ENCODE measurements at places on chromosomes 13 and 19.

- DNase-seq: peak; percentile 45
Measured at GRCh38 chr19:49570138-49570856, 10.1 kb downstream of the NOSIP start.

- DNase-seq: no peak
Measured at GRCh38 chr13:99652141-99652540, 150.9 kb downstream of the TM9SF2 start.

- no peak for DNase-seq
Measured at GRCh38 chr13:101026736-101027398, 352.3 kb upstream of the TMTC4 start.

DNA sequence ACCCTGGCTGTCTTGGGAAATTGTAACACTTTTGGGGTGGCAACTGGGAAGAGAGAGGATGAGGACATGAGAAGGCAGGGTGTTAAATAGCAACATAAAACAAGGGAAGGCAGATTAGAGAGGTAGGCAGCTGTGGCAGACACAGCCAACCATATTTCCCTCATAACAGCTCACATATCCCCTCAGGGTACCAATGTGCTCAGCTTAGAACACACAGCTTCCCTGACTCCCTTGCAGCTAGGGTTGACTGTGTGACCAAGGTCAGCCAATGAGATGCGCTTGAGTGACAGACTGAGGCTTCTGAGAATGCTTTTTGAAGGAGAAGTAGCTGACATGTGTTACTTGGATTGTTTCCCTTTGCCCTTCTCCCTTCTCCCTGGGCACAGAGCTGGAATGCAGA, 28.8 kb upstream of the SPATA13 start:
- no peak for DNase-seq

DNA sequence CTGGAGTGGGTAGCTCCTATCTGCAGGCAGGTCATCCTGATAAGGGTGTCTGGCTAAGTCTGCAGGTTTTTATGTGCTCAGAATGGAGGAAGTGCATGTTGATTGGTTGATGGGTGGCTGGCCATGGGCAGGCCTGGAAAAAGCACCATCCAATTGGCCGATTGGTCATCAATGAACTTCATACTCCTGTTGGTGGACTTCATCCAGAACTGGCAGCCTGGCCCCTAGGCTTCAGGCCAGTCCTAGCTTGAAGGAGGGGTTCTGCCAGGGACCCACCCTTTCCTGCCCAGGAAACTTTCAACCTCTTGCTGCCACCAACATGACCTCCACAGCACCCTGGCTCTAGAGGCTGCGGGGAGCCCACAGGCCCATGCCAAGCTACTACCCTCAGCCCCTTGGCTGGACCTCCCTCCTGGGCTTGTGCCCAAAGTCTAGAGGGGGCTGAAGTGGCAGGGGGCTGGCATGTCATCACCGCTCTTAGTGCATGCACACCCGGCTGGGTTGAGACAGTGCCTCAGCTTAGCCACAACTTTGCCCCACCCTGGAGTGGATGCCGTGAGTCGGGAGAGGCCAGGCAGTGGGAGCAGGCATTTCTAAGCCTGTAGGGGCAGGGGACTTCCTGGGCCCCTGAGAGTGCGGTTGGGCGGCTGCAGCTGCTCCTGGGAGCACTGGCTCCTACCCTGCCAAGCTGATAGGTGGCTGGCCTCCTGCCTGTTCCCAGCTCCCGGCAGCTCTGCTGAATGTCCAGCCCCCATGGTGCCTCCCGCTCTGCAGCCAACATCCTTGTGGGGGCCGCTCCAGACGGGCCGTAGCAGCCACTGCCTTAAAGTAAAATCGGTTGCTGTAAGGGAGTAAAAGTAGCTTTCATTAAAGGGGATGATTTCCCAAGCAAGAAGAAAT, 13.2 kb downstream of the DNAJC15 start:
- no peak for DNase-seq

DNA sequence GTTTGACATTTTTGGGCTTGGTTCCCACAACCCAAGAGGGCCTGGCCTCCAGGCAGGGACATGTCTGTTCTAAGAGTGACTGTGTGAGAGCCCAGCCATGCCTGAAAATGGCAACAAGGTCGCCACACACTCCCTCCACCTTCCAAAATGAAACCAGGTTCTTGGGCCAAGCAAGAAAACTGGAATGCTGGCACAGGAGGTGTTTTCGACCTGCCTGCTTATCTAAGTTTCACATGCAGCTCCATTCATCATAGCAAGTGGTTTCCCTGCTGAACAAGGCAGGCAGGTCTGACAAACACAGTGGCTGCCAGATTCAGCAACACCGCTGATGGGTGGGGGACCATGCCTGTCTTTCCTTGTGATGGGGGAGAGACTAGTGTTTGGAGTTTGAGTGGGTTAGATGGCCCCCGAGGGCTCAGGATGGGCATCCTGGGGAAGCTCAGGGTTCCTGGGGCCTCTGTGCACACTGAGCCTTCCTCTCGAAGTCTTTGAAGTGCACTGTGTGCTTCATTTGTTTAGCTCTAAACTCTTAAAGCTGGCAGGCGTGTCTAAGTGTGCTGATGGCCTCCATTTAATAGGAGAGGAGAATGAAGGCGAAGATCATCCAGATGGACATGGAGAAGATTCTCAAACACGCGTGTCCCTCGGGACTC, 17.9 kb upstream of the GAS6 start:
- DNase-seq: no peak

DNA sequence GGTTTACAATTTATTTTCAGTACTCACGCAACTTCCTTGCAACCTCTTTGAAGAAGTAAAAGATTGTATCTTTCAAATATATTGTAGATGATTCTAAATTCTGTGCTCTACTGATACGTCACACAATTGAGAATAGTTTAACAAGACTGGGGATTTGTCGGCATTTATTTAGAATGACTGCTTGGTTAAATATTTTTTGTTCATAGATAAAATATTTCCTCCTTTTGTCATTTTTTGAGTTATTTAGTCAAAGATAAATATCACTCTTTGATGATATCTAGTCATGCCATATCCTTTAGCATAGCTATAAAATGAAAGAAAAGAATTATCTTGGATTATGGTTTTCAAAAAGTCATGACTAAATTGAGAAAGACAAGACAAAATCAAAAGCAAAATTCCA, 2747.8 kb downstream of the PCDH9 start:
- no peak for DNase-seq

DNA sequence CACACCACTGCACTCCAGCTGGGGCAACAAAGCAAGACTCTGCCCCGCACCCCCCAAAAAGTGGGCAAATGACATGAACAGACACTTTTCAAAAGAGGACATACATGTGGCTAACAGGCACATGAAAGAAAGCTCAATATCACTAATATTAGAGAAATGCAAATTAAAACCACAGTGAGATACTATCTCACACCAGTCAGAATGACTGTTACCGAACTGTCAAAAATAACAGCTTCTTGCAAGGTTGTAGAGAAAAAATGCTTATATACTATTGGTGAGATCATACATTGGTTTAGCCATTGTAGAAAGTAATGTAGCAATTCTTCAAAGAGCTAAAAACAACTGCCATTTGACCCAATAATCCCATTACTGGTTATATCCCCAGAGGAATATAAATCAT, 99.5 kb upstream of the SPATA13 start:
- DNase-seq: no peak

GRCh38 chr19:40091205-40092129, 724 bp upstream of the ZNF780A start:
- DNase-seq: no peak

- DNase-seq: peak; percentile 81
Measured at GRCh38 chr13:111474136-111475002, 153.9 kb downstream of the TEX29 start.

- DNase-seq: no peak
Measured at GRCh38 chr13:31972453-31972852, 59.1 kb upstream of the FRY start.

GRCh38 chr19:9295411-9295849, 14.2 kb downstream of the ZNF699 start:
- DNase-seq: no peak

GRCh38 chr13:77779552-77780272, 82.2 kb downstream of the SLAIN1 start:
- DNase-seq: peak; percentile 64

- no peak for DNase-seq
Measured at GRCh38 chr13:44732503-44733098, 156.5 kb upstream of the TSC22D1 start.

GRCh38 chr13:42380420-42381164, 108.6 kb downstream of the AKAP11 start:
- DNase-seq: no peak

GRCh38 chr19:50702871-50703829, 16.5 kb downstream of the SHANK1 start:
- no peak for DNase-seq

- no peak for DNase-seq
Measured at GRCh38 chr19:55308281-55308680, 16.9 kb downstream of the TMEM150B start.

- no peak for DNase-seq
Measured at GRCh38 chr13:108919036-108919907, 289.9 kb downstream of the MYO16 start.

DNA sequence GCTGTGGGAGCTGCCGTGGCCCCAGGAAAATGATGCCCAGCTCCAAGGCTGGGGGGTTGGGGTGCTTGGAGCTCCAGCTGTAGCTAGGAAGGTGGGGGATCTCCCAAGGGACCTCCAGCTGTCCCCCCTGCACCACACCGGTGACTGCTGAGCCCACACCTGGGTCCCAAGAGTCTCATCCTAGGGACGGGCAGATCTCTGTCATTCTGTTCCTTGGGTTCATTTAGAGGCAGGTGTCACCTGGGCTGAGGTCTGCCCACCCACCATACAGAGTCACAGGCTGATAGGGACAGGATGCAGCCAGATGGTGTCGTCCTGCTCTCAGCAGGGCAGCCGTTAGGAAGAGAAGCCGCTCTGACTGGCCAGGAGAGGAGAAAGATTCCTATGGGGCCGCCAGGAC, 5.3 kb downstream of the F2RL3 start:
- DNase-seq: no peak

GRCh38 chr19:48969276-48970138, 4.4 kb downstream of the FTL start:
- DNase-seq: no peak

DNA sequence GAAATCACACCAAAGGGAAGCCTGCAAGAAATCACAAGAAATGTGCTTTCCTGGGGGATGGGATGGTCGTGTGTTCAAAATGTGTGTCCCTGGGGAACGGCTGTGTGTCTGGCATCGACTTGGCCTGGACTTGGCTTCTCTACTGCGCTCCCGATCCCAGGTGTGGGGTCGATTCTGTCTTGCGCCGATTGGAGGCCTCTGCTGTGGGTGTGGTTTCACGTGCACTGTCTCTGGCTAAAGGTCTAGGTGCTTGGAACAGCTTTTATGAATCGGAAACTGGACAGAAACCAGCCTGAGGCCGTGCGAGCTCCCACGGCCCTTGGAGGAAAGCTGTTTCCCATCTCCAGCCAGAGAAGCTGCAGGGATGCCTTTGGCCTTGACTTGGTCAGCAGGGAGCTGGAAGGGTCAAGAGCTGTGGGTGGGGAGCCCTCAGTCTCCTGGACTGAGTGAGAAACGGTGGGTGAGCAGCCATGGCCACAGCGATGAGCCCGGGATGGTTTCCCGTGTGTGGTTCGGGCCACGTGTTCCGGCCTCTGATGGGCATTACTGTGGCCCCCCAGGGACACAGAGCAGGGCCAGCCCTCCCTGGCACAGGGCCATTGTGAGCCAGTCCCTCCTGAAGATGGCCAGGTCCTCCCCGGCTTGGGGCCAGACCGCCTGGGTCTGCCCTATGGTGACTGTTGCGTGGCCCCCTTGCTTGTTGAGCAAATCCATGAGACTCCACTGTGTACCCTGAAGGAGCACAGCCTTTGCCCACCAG, 29.7 kb downstream of the MCF2L start:
- DNase-seq: no peak

GRCh38 chr19:1066748-1067340, at the start of gene ARHGAP45:
TSS of gene ARHGAP45 (plus strand) at chr19:1067167. CDS start at chr19:1067406, 239 bp downstream.
- no peak for DNase-seq

DNA sequence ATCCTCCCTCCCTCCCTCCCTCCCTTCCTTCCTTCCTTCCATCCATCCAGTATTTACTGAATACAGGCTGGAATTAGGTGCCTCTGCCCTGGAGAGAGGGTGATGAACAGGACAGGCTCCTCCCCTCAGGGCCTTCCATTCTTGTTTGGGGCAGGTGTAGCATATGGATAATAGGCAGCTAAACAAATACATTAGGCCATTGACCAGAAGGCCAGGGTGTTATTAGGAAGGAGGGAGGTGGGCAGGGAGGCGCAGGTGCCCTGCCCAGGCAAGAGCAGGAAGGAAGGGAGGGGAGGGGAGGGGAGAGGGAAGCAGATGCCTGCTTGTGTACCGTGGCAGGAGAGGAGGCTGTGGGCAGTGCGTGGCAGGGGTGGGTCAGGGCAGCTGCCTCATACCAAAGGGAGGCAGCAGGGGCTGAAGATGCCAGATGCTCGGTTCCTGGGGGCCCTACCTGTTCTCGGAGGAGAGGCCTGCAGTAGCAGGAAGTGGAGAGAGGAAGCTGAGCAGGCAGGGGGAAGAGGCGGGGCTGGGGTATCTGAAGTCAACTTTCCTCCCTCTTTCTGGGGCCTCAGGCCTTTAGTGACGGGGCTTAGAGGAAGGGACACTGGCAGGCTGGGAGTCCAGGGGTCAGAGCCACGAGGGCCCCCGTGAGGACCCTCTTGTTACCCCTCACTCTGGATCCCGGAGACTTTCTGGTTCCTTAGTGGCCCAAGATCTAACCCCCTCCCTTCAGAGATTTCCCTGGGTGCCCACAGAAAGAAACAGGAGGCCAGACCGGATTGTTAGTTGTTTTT, at the start of gene RINL:
RINL (minus strand) TSS at position 495 of the 794 bp plus-strand sequence. CDS start 1,533 bp downstream, outside the sequence.
- DNase-seq: peak; percentile 60

Measured in NCI-H1092 (cell line).